ENCODE measurements at places on chromosomes 13 and 19.

DNA sequence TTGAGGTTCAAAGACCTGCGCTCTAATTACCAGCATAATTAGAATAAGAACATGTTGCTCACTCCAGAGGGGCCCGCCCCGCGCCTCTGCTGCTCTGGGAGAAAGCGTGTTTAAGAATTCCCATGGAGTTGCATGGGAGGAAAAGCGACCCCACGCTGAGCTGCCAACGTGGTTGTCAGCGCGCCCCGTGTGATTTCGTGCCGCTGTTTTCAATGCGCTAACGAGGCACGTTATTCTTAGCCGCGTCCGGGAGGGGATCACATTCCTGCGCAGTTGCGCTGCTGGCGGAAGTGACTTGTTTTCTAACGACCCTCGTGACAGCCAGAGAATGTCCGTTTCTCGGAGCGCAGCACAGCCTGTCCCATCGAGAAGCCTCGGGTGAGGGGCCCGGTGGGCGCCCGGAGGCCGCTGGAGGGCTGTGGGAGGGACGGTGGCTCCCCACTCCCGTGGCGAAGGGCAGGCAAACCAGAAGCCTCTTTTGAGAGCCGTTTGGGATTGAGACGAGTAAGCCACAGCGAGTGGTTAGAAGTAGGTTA lies 173.8 kb upstream of the SOX1 start:
- no peak for DNase-seq

- DNase-seq = no peak
Observed at GRCh38 chr13:73943137-73943964, 190.9 kb downstream of the KLF12 start.

DNA sequence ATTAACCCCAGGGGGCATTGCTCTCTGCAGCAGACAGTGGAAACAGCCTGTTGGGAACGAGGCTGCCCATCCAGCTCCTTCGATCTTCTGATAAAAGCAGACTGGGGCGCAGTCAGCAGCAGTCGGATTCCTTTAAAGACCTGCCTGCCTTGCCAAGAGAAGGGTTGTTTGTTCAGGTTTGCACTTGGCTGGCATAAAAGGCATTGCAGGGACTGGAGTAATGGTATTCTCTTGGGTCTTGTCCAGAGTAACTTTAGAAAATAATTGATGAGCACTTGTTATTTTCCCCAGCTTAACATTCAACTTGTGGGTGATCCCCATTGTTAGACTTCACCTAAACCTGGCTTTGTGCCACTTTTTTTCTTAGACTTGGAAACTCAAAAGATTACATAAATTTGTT lies 67.3 kb upstream of the SLC10A2 start:
- no peak for DNase-seq

DNA sequence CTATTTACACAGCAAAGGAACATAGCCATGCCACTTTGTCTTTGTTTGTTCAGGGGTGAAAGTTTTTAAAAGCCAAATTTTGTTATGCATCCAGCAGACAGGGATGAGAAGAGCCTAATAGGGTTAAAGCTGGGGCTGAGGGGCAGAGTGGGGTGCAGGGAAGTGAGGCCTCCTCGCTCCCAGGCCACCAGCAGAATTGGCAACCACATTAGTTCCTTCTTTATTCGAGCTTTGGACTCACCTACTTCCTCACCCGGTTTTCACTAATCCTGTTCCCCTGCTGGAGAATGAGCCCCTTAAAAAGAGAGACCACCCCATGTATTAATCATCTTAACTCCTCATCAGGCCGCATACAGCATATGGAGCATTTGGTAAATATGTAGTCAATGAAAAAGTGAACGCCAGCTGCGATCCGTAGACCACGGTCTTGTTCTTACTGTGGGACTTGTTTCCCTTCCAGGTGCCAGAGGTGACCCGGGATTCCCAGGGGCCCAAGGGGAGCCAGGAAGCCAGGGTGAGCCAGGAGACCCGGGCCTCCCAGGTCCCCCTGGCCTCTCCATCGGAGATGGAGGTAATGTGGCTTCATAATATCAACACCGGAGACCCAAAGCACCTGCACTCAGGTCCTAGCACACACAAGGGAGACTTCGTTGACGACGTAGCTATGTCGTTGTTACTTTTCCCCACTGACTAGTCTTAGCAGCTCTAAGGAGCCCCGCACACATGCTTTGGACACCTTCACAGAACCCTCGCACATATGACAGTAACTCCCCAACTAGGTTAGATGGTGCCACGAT lies 112.1 kb downstream of the RAB20 start:
- DNase-seq = no peak

DNA sequence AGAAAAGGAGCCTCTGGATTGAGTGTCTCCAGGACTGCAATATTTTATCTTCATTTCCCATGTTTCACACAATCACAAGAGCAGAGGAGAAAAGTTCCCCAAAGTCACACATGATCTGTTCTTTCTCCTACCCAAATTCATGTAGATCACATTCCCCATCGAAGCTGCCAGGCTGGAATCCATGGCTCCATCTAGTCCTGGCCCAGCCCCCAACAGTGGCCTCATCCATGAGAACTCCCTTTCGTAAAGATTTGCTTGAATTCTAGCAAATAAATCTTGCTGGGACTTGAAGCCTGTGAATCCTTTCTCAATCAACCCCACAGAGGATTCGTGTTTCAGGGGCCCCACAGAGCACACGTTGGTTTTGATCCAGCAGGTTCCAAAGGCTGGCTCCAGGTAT lies 109.5 kb downstream of the COL4A1 start:
- DNase-seq = no peak

DNA sequence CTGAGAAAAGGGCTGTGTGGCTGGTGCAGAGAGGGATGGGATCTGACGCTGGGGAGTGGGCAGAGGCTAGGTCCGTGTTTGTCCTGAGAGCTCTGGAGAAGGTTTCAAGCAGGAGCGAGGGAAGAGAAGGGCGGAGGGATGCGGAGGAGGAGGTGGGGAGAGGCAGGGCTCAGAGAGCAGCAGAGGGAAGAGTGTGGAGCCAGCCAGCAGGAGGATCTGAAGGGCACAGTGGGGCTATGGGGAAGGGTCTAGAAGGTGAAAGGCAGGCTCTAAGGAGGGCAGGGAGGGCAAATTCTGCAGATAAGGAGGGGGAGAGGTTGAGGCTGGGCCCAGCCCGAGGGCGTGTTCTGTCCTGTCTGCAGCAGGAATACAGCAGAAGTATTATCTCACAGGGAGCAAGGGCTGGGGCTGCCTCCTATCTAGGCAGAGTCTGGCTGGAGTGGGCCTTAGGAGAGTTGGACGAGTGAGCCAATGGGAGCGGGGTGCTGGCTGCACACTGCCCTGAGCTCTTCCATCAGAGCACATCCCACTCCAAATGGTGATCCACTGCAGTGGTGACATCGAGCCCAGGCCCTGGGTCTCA lies 6.1 kb downstream of the AP2A1 start:
- no peak for DNase-seq

All from DMS 273 treated with DMSO at 0.1 percent for 48 hours (cell line).